Caki2 (cell line): ENCODE measurements at places on chromosomes 13 and 19. TPM values are rescaled to one million over a fixed set of nuclear protein-coding genes. Genes with fewer than 3 reads are reported as not detected.

PEAK3 gene
- not detected in 2 replicates for total RNA-seq

PSG6 gene
- not detected in 2 replicates for total RNA-seq

DNA sequence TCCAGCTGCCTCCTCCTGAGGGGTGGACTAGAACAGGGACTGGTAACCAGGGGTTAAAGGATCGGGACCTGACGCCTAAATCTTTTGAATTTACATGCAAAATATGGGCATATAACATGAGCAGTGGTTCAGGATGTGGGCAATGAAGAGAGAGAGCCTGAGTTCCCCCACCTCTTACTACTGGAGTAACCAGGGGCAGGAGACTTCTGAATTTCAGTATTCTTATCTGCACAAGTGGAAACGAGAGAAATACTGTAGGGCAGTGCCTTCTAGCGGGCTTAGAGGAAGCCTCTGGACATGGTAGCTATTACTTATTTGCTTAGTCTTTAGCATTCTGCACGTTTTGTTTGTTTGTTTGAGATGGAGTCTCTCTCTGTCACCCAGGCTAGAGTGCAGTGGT lies 26.3 kb downstream of the BCAT2 start:
- no peak for DNase-seq

- DNase-seq, result no peak
Observed at GRCh38 chr19:46435009-46435408, 6.3 kb upstream of the PNMA8C start.

SYT3 gene
- total RNA-seq, result 0.14 and 0.26 TPM in 2 replicates

GRCh38 chr13:107753291-107753690 lies 462.0 kb downstream of the LIG4 start:
- no peak for DNase-seq
